Karpas-422 (cell line): ENCODE measurements at places on chromosomes 5 and 9. TPM values are rescaled to one million over a fixed set of nuclear protein-coding genes. Genes with fewer than 3 reads are reported as not detected.

- no peak for DNase-seq
- no peak overlapping the region for H3K4me3 ChIP-seq
- no peaks in the 10 kb centered on the region for H3K4me1 ChIP-seq
- no peaks in the 10 kb centered on the region for H3K36me3 ChIP-seq
- no peak overlapping the region for H3K27ac ChIP-seq
Measured at GRCh38 chr9:135705376-135705775, 3.4 kb downstream of the KCNT1 start.

DNA sequence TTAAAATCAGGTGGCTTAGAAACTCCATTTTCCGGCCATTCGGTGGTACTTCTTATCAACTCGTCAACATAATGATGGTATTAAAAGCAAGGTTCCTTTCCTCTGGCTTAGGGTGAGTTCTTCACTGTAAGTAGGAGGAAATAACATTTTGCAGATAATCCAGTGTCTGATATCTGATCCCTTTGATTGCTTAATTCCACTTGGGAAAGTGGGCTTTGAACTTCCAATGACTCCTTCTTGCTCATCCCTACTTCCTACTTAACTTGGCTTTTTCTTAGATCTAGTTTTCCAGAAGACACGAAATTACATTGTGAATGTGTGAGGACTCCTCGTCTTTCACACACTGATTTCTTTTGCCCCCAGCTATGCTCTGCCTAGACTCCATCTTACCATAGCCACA, 31.5 kb downstream of the DDX31 start:
- peaks cover 28% of the 10 kb centered on the region; the same call in 1 of the 2 replicates for H3K36me3 ChIP-seq
- no peaks in the 10 kb centered on the region for H3K27me3 ChIP-seq
- no peaks in the 10 kb centered on the region for H3K4me1 ChIP-seq
- no peak overlapping the region for H3K27ac ChIP-seq
- no peak overlapping the region for H3K4me3 ChIP-seq
- no peak for DNase-seq

DNA sequence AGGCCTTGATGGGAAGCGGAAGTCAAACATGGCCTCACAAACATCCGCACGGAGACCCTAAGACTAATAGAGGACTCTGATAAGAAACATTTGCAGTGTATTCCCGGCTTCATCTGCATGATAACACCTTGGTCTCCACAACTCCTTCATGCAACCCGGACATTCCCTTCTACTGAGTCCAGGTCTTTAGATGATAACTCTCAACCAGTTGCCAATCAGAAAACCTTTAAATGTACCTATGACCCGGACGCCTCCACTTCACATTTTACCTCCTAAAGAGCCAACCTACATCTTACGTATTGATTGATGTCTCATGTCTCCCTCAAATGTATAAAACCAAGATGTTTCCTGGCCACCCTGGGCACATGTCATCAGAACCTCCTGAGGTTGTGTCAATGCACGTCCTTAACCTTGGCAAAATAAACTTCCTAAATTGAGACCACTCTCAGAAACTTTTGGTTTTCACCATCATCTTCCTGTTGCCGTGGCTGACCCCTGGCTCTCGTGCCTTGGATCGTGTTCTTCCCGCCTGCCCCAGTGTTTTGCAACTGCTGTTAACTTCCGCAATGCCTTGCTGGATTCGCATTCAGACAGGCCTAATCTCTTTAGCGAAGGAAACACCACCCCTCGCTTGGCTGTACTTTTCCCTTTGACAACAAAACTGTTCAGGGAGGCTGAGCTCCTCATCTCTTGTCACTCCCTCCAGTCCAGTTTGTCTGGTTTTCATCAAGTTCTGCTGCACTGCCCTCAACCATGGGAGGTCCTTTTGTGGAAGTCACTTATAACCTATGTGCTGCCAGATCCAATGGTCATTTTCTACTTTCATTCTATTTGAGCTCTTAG, 1.1 kb upstream of the DAP start:
- peak overlapping the region; percentile 74 for H3K4me3 ChIP-seq
- H3K27me3 ChIP-seq: no peaks in the 10 kb centered on the region
- peak overlapping the region; percentile 94 for H3K27ac ChIP-seq
- H3K4me1 ChIP-seq: peaks cover 52% of the 10 kb centered on the region

DNA sequence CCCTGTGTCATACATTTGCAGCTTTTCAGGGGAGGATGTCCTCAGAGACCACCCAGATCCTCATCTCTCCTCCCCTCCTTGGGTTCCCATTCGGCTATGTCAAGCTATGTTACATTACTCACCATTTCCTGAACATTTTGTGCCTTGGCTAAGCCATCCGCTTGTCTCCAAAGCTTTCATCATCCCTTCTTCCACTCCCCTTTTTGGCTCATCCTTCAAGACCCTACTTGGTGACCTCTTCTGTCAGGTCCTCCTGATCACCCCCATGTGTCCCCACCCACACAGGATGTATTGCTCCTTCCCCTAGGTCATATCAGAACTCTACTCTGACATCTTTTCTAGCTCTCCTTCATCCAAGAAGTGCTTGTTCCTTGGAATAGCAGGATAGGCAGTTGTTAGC, 81.8 kb downstream of the BOD1 start:
- no peaks in the 10 kb centered on the region for H3K36me3 ChIP-seq
- no peak overlapping the region for H3K27ac ChIP-seq
- H3K4me1 ChIP-seq: peaks cover 6% of the 10 kb centered on the region
- no peaks in the 10 kb centered on the region for H3K27me3 ChIP-seq

DNA sequence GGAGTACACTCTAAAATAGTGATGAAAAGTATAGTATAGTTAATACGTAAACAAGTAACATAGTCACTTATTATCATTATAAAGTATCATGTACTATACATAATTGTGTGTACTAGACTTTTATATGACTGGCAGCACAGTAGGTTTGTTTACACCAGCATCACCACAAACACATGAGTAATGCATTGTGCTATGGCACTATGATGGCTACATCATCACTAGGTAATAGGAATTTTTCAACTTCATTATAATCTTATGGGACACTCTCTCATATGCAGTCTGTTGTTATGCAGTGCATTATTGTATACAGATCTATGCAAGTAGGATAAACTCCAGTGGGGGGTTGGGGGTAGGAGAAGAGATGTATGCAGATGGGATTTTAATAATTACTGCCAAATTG, 52.7 kb upstream of the ELL2 start:
- no peak for DNase-seq
- H3K27ac ChIP-seq: no peak overlapping the region
- H3K4me3 ChIP-seq: no peak overlapping the region
- H3K27me3 ChIP-seq: no peaks in the 10 kb centered on the region
- H3K4me1 ChIP-seq: no peaks in the 10 kb centered on the region
- no peaks in the 10 kb centered on the region for H3K36me3 ChIP-seq

DNA sequence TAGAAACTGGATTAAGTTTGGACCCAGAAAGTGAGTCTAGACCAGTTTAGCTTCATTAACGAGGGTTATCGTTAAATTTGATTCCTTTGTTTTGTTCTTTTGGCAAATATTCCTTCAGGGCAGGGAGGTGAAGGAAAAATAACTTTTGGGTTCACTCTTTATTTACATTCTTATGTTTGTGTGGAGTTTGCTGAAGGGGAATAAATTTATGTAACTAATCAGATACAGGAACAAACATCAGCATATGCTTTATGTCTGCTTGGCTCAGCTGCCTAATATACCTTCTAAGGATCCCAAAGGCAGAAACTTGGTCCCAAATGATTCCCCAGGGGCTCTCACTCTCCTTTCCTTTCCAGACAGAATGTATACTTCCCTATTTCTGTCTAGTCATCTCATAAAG, 132.4 kb downstream of the MCTP1 start:
- no peaks in the 10 kb centered on the region for H3K4me1 ChIP-seq
- no peak overlapping the region for H3K4me3 ChIP-seq
- H3K36me3 ChIP-seq: no peaks in the 10 kb centered on the region
- H3K27ac ChIP-seq: no peak overlapping the region

DNA sequence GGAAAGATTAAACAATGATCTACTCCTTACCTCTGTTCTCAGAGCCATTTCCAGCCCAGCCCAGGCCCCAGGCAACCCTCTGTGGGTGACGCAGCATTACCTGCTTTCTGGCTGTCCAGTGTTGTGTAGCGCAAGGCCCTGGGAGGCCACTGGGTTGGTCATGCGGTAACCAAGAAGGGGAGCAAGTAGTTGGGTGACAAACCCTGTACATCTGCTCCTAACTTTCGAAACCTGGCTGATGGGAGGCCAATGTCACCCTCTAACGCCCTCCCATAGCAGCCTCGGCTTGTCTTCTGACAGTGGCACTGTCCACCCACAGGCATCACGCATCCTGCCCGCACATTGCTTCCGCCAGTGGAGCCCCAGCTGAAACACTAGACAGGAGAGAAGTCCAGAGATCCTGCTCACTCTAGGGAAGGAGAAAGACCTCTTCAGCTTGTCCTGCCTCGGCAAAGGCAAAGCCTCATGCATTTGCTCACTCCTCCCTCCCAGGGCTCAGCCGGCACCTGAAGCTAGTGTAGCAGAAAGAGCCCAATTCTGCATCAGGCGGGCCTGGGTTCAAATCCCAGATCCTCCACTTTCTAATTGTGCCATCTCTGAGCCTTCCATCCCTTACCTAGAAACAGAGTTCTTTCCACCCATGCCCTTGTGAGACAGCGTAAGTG, 94.6 kb downstream of the ADAMTS2 start:
- H3K27ac ChIP-seq: no peak overlapping the region
- H3K36me3 ChIP-seq: no peaks in the 10 kb centered on the region
- no peak overlapping the region for H3K4me3 ChIP-seq
- DNase-seq: no peak

DNA sequence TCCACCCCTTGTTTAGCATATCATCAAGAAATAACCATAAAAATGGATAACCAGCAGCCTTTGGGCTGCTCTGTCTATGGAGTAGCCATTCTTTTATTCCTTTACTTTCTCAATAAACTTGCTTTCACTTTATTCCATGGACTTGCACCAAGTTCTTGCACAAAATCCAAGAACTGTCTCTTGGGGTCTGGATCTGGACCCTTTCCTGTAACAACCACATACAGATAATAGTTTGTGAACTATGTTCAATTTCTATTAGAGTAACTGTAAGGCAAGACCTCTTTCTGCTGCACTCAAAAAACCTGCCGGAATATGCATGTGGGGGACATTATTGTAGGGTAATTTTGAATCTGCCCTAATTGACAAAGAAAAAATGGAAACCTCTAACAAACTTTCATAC, 66.9 kb upstream of the TMEM215 start:
- no peak overlapping the region for H3K4me3 ChIP-seq
- no peaks in the 10 kb centered on the region for H3K36me3 ChIP-seq

DNA sequence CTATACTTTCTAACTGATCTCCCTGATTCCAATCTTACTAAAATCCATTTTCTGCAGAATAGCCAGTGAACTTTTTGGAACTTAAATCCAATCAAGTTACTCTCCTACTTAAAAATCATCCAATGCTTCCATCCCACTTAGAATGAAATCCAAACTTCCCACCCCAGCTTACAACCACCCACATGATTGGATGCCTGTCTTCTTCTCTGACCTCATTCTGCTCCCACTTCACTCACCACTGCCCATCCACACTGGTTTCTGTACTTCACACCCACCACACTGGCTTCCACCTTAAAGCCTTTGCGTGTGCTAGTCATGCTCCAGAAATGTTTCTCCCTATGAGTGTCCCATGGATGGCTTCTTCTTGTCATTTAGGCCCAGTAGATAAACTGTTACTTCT, 119.7 kb downstream of the PRELID2 start:
- no peaks in the 10 kb centered on the region for H3K27me3 ChIP-seq

- H3K27me3 ChIP-seq: no peaks in the 10 kb centered on the region
- H3K4me1 ChIP-seq: no peaks in the 10 kb centered on the region
- H3K36me3 ChIP-seq: no peaks in the 10 kb centered on the region
- DNase-seq: no peak
- no peak overlapping the region for H3K27ac ChIP-seq
- no peak overlapping the region for H3K4me3 ChIP-seq
Measured at GRCh38 chr5:14223372-14223771, 80.2 kb downstream of the TRIO start.

DNA sequence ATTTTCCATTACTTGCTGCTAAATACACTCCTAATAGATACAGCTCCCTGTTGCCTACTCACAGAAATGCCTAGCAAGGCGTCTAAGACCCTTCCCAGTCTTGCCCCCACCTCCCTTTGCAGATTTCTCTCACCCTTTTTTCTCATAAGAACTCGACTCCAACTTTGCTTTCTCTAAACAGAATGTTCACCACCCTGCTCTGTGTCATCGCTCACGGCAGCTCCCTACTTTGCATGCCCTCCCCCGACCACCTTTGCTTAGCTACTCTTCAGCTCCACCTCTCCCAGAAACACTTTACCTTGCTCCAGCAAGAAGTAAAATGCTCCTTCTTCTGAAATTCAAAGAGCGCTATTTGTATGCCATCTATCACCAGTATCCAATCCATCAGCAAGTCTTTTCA, 15.2 kb upstream of the PPP1R2B start:
- H3K27me3 ChIP-seq: no peaks in the 10 kb centered on the region
- no peak overlapping the region for H3K4me3 ChIP-seq
- H3K36me3 ChIP-seq: no peaks in the 10 kb centered on the region
- H3K27ac ChIP-seq: no peak overlapping the region

GRCh38 chr9:3992924-3993323, 306.9 kb downstream of the GLIS3 start:
- H3K4me3 ChIP-seq: no peak overlapping the region
- DNase-seq: no peak
- no peaks in the 10 kb centered on the region for H3K4me1 ChIP-seq
- H3K27ac ChIP-seq: no peak overlapping the region
- H3K27me3 ChIP-seq: no peaks in the 10 kb centered on the region
- H3K36me3 ChIP-seq: no peaks in the 10 kb centered on the region

DNA sequence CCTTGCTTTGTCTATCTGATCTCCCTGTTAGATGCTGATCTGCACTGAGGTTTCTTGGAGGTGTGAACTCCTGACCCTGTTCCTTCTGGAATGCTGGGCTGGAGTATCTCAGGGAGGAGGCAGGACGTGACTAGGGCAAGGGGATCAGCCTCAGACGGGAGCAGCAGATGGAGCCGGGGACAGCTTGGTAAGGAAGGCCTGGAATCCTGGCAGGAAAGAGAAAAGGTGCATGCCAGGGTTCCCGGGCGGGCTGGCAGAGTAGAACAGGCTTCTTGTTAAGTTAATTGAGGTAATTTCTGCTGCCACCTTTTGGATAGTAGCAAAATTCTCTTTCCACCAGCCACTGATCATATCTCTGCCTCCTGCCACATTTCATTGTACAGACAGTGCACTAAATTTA, 180.9 kb downstream of the ZNF462 start:
- no peak overlapping the region for H3K27ac ChIP-seq
- H3K4me3 ChIP-seq: no peak overlapping the region
- no peaks in the 10 kb centered on the region for H3K36me3 ChIP-seq
- no peaks in the 10 kb centered on the region for H3K27me3 ChIP-seq

GRCh38 chr9:33225319-33226147, 14.4 kb upstream of the SPINK4 start:
- H3K4me1 ChIP-seq: no peaks in the 10 kb centered on the region; the same call in 1 of the 2 replicates
- DNase-seq: peak; percentile 87
- H3K27me3 ChIP-seq: no peaks in the 10 kb centered on the region
- H3K36me3 ChIP-seq: no peaks in the 10 kb centered on the region
- H3K4me3 ChIP-seq: no peak overlapping the region
- H3K27ac ChIP-seq: no peak overlapping the region

GRCh38 chr5:91386120-91386519, 3.0 kb upstream of the ARRDC3 start:
- peaks cover 12% of the 10 kb centered on the region for H3K4me1 ChIP-seq
- no peak overlapping the region for H3K4me3 ChIP-seq
- H3K36me3 ChIP-seq: no peaks in the 10 kb centered on the region
- DNase-seq: no peak
- H3K27me3 ChIP-seq: no peaks in the 10 kb centered on the region
- no peak overlapping the region for H3K27ac ChIP-seq

GRCh38 chr5:118921866-118922265, 66.5 kb downstream of the DTWD2 start:
- no peaks in the 10 kb centered on the region for H3K36me3 ChIP-seq
- DNase-seq: no peak
- no peaks in the 10 kb centered on the region for H3K4me1 ChIP-seq
- H3K27me3 ChIP-seq: no peaks in the 10 kb centered on the region
- H3K27ac ChIP-seq: no peak overlapping the region

The PCDHGC5 gene
- total RNA-seq: 5.1 and 5.8 TPM in 2 replicates

The PCDHA5 gene
- not detected in 2 replicates for total RNA-seq

The NIM1K gene
- total RNA-seq: 9.3 and 10.2 TPM in 2 replicates

The GRXCR2 gene
- total RNA-seq: not detected in 2 replicates
